Activated T-cell treated with anti-CD3 and anti-CD28 coated beads, Interleukin-2, amount 50 U/mL, for 4 hours (primary cell): ENCODE measurements at places on chromosomes 3 and 15. TPM values are rescaled to one million over a fixed set of nuclear protein-coding genes. Genes with fewer than 3 reads are reported as not detected.
A peak's percentile ranks its signal among the peaks of the same experiment; 100 is the strongest.

DNA sequence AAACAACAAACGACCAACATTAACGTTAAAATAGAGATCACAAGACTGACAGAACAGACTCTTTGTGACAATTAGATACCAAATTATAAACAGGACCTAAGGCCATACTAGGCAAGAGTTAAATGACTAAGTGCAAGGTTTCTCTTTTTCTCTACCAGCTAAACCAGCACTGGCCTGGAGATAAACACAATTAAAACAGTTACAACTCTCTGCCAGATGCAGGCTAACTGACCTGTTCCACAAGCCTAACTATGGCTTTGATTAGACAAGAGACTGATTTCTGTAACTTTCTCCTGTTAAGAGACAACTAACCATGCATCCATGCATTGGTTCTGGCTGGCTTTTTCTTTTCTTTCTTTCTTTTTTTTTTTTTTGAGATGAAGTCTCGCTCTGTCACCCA, 1.6 kb upstream of the ARL8B start:
- no peak for DNase-seq

- no peak for DNase-seq
Measured at GRCh38 chr15:27701956-27702355, 397.2 kb downstream of the OCA2 start.

DNA sequence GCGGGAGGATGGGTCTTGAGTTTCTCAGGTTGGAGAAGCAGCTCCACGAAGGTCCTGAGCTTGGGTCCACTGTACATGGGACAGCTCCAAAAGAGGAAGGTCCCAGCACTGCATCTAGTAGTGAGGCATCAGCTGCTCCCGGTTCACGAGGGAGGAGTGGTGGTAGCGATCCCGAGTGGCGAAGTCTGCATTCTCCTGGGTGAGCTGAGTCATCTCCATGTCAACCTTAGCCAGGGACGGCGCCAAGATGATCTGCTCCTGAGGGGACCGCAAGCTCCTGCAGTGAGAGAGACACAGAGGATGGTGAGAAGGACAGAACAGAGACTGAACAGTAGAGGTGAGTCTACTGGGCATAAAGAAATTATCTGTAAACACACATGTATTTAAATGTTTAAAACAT, 28.0 kb upstream of the HEG1 start:
- DNase-seq: no peak

The GPR27 gene
- total RNA-seq: 2.3 TPM

GRCh38 chr3:108474581-108474980, 35.8 kb downstream of the MYH15 start:
- DNase-seq: no peak

GRCh38 chr15:69394556-69395282, 19.4 kb upstream of the KIF23 start:
- DNase-seq: peak; percentile 84

The MGLL gene
- 2.6 TPM for total RNA-seq

DNA sequence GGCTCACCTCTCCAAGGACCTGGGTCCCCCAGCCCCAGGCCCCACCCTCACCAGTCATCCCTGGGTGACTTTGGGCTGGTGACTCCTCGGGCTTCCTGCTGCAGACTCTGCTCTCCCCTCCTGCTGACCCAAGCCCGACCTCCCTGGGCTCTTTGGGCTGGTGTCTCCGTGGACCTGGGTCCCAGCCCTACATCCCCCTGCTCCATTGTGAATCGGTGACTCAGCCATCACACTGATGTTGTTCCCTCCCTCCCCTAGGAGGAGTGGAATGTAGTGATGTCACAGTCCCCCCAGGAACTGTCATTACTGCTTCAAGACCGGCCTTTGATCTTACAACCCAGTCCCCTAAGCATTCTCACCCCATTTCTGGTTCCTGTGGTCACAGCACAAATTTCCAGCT, 83.7 kb downstream of the ADAMTS7 start:
- no peak for DNase-seq
